H9 (cell line): ENCODE measurements at places on chromosomes 5 and 9. TPM values are rescaled to one million over a fixed set of nuclear protein-coding genes. Genes with fewer than 3 reads are reported as not detected.

DNA sequence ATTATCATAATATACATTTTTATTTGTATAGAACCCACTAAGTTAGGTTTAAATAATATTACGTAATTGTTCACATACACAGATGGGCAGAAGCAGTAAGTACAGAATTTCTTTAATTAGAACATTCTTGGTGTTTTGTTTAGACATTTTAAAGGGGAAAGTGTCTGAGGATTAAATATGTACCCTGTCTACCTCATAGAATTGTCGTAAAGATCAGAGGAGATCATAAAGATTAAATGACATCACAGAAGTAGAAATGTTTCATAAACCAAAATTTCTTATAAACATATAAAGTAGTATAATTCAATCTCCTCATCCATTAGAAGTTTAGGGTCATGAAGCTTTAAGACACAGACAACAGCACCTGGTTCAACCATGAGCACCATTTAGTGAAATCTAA is 20.1 kb downstream of the DEPDC1B start:
- DNase-seq = no peak

GRCh38 chr9:113148781-113149510 is 1.9 kb upstream of the SLC31A2 start:
- no peak for DNase-seq

DNA sequence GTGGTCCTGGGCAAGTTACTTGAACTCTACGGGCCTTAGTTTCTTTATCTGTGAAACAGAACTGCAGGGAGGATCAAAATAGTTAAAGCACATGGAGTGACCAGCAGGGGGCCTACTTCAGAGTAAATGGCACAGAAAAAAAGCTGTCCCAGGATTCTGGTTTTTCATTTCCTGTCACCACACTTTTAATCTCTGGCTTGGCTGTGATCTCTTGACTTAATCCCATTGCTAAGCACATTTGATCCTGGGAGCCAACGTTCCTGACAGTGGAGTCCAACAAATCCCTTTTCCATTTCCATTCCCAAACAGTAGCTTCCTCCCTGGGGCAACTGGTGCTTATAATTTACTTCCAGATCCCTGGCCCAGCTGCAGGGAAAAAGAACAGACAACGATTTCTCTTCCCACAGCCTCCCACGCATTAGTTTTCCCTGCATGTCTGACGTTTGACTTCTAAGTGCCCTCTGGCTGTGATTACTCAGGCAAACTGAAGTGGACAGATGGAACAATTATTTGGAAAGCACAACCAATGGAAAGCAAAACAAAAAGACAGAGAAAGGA is 136.5 kb upstream of the STK32A start:
- peak; percentile 61 for DNase-seq

The LEAP2 gene
- total RNA-seq = 1.0 and 1.4 TPM in 2 replicates

The SLC6A7 gene
- total RNA-seq = not detected in 2 replicates

- DNase-seq = no peak
These were observed 106.9 kb downstream of the GLDC start for GRCh38 chr9:6538666-6539071.

- DNase-seq = no peak
These were observed 321.4 kb downstream of the NPR3 start for GRCh38 chr5:33032271-33033070.

DNA sequence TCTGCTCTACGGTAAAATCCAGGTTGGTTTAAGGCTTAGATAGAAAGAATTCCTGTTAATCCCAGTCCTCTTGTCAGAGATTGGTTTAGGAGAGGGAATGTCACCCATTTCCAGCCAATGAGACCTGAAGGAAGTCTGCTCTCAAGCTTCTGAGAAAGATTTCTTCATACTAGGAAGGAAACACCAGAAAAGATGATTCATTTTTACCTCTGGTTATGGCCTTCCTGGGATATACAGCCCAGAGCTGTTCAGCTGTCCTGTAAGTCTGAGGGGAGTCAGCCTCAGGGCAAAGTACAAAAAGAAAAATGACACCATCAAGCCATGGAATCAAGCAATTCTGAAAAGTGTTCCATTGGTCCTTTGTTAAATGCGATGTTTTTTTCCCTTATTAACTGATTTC is 18.6 kb upstream of the CFAP95 start:
- no peak for DNase-seq

DNA sequence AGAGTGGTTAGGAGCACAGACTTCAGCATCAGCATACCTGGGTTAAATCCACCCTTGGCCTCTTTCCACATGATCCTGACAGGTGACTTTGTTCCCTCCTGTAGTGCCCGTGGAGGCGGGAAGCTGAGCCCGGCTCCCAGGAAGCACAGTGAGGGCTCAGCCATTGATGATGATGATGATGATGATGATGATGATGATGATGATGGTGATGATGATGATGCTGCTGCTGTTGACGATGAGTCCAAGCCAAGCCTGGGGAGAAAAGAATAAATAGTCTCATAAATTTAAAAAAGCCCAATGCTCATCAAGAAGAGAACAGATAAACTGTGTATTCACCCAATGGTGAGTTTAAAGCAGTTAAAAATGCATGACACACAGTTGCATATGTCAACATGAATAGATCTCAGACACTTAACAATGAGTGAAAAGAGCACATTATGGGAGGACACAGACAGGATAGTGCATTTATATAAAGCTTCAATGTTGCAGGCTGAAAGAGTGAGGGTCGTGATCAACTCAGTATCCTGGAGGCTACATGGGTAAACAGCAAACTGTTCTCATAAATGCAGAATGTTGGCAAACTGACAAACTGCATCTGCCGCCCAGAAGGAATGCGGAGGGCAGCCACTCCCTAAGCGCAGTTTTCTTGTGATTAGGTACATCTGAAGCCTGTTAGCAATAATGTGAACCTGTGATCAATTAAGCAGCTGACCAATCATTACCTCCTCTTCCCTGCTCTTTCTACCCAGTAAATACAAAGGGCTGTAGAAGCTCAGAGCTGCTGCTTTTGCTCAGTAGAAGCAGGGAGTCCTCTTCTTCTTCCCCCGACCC is 11.7 kb upstream of the CFAP157 start:
- DNase-seq = no peak

DNA sequence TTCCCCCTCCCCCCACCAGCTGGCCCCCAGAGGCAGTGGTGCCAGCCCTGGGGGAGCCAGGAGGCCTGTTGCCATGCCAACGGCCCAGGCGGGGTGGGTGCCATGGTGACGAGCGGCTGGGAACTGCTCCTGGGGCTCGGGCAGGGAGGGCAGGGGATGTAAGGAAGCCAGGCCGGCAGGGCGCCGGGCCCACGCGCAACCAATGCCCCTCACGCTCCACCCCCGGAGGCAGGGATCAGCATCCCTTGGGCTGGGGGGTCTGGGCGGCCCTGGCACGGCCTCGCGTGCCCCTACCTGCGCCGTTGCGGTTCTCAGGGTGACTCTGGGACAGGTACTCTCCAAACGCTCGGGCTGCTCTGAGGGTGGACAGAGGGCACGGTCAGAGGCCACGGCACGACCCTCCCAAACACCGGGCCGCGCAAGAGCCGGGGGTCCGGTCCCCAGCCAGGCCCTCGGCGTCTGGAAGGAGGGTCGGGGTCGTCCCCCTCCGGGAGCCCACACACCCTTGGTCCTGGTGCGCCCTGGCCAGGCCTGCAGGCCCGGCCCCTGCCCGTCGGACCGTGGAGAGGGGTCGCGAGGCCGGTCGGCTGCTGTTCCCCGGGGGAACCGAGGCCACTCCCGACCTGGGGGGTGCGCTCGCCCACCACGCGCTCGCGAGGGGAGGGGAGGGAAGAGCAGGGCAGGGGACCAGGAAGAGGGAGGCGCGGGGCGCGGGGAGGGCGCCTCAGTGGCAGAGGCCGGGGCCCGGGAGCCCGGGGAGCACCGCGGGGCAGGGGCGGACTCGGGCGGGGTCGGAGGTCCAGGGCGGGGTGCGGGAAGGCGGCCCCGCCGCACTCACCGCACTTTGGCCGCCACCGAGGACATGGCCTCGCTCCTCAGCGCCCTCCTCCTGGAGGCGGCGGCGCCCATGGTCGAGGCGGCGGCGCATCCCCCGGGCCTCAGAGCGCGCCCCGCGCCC is 661 bp downstream of the NSMF start:
- DNase-seq = no peak

GRCh38 chr5:14212838-14213237 is 69.7 kb downstream of the TRIO start:
- DNase-seq = no peak

DNA sequence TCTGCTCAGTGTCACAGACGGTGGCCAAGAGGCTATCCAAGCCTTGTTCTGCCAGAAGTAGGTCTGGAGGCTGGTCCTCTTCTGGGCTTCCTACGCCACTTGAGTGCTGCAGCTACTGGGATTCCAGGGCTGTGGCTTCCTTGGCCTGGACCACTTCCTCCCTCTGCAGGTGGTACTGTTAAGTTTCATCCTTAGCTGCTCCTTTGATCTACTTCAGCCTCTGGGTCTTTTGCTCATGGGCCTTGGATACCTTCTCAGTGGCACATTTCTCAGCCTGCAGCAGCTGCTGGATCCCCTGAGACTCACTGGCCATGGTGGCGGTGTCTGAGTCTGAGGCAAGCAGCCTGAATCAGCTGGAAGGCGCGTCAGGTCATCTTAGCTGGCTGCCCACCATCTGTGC is 10.3 kb downstream of the CNOT8 start:
- peak; percentile 69 for DNase-seq

The BSPRY gene
- total RNA-seq = 4.5 and 5.1 TPM in 2 replicates

- no peak for DNase-seq
These were observed 45.9 kb upstream of the PHYKPL start for GRCh38 chr5:178278358-178279023.

DNA sequence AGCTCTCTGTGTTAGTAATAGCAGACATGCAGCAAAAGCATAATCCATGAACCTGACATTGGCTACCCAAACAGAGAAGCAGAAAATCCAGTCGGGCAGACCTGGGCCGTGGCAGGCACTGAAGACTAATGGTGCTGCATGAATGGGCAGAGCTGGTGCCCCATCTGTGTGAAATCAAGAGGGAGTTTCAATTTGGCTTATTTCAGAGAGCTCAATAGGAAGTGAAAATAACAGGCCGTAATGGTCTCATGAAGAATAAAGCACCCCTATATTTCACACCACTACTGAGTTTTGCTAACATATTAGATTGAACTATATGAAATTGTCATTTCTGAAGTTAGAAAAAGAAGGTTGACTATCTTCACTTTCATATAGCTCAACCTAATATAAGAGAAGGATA is 149.7 kb downstream of the ENC1 start:
- DNase-seq = no peak

GRCh38 chr5:65555287-65555686 is 7.7 kb downstream of the CENPK start:
- DNase-seq = no peak

The GARIN3 gene
- not detected in 2 replicates for total RNA-seq

DNA sequence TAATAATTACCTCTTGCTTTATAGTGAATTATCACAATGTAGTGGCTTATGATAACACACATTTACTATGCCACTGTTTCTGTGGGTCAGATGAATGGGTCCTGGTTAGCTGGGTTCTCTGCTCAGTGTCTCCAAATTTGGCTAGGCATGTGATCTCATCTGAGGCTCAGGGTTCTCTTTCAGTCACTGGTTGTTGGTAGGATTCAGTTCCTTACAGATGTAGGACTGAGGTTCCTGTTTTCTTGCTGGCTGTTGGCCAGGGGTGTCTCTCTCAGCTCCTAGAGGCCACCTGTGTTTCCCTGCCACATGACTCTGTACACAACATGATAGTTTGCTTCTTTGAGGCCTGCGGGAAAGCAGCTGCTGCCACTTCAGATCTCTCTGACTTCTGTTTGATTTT is 7.1 kb downstream of the NFX1 start:
- DNase-seq = no peak

The WNK2 gene
- 69.4 and 70.5 TPM in 2 replicates for total RNA-seq

- DNase-seq = no peak
These were observed 42.1 kb upstream of the GPR21 start for GRCh38 chr9:122991370-122991830.

DNA sequence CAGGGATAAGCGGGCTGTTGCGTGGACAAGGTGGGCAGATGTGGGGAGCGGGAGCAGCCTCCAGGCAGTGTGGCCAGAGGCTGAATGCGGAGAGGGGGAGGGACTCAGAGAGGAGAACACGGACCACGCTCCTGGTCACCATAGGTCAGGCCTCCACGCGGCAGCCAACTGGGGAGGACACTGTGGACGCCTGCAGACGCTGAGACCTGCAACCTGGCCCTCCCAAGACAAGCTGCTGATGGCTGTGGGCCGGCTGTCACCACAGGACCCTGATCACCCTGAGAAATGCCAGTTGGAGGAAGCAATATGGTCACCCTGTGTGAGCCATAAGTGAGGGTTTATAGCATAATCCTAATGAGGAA is 16.8 kb downstream of the LPCAT1 start:
- DNase-seq = no peak

- DNase-seq = no peak
These were observed 15.1 kb downstream of the TIMD4 start for GRCh38 chr5:156947925-156948324.
